EH (cell line): ENCODE measurements at places on chromosomes 2 and 18.

DNA sequence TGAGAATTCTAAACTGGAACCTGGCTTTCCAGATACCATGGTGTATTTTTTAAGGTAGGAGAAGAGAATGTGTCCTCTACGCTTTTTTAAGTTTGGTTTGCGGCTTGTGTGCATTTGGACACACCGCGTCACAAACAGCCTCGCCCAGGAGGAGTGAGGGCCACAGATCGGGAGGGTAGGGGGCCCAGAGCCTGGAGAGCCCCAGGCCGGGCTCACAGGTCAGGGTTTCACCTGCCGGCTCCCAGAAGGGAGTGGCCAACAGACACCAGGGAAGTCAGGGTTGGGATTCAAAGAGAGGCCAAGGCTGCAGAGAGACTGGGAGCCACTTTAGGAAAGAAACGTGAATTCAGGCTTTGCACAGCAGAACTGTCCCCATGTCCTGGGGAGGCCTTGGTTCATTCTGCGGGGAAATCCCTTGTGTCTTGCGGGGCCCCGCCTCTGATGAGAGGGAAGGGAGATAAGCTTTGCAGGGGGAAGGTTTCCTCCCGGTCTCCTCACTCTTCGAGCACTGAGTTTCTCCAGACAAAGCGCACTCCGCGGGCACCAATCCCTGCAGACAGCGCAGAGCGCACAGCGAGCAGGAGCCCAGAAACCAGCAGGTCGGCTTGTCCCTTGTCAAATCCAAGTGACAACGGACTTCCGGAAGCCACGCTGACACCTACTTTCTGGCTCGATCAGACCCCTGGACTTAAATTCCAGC lies 2.0 kb upstream of the TUBB6 start:
- DNase-seq = no peak

GRCh38 chr2:98091738-98092137 lies 4.8 kb downstream of the VWA3B start:
- no peak for DNase-seq

DNA sequence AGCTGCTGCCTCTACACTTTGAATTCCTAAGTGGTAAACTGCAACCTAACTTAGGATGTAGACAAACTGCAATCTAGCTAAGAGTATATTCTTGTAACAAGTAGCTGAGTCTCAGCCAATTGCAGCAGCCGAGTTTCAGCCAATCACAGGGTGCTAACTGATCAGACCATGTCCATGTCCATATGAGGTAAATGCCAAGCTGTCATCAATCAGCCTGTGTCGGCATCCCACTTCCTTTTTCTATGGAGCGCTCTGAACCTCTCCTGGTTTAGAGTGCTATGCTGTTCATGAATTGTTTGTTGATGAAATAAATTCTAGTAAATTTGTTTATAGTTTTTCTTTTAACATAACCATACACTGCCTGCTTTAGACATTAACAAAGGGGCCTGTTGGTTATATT lies 408.8 kb downstream of the NBAS start:
- no peak for DNase-seq

GRCh38 chr2:14638488-14638887 lies 6.0 kb downstream of the LRATD1 start:
- DNase-seq = no peak

DNA sequence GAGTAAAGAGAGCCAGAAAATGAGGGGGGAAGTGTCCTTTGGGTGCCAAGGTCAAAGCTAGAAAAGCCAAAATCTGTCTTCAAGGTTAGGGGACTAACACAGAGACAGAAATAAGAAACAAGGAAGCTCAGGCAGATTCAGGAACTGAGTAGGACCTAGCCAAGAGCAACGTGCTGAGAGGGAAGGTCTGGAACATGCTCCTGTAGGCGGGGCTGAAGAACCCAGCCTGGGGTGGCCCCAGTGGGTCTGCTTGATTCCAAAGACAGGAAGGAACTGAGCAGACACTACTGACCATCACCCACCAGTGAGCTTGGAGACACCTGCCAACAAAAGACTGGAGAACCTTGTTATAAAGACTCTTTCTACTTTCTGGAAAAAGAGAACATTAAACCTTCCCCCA lies 105.1 kb downstream of the SP3 start:
- DNase-seq = no peak

DNA sequence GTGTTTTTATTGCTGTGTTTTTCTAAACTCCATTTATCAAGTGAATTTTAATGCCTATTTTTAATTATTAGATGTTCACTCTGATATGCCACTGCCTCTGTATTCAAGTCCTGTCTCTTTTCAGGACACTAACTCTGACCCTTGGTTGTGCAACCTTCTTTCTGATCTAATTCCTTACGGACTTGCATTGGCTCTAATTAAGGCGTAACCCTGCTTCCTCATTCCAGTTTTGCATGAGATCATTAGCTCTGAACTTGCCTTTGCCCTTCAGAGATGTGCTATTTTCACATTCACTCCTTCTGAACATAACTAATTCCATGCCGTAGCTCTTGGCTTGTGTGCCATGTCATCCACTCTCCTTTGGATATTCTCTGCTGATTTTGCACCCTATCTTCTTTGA lies 162.5 kb upstream of the TMEFF2 start:
- DNase-seq = no peak

DNA sequence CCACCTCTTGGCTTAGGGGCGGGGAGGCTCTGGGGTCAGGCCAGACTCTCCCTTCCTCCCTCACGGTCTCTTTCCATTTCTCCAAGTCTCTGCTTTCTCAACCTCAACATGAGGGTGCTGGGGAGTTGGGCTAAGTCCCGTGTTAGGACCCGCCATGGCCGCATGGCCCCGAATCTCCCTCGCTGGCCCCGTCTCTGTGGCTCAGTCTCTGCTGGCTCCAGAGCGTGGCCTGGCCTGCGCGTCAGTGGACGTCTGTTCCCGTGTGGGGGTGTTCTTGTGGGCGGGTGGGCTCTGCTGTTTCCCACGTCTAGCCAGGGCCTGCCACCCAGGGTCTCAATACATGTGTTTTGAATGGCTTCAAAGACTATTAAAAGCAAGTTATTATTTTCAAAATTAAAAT lies 12.4 kb downstream of the ALLC start:
- no peak for DNase-seq

- peak; percentile 55 for DNase-seq
Measured at GRCh38 chr2:187435756-187436155, 12.3 kb downstream of the CALCRL start.

DNA sequence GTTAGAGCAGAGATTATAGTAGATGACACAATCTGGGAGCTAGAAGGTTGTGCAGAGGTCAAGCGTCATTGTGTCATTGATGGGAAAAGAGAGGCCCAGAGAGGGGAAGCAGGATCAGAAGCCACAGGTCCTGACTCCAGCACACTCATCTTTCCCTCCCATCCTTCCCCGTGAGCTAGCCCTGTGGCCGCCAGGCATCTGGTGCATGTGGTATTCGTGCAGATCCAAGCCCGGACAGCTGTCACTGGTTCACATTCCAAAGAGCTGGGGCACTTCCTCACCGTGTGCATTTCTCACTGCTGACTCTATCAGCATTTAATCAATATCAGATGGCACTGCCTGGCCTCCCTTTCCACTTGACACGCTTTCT lies 94.1 kb upstream of the THOC1 start:
- DNase-seq = peak; percentile 99

DNA sequence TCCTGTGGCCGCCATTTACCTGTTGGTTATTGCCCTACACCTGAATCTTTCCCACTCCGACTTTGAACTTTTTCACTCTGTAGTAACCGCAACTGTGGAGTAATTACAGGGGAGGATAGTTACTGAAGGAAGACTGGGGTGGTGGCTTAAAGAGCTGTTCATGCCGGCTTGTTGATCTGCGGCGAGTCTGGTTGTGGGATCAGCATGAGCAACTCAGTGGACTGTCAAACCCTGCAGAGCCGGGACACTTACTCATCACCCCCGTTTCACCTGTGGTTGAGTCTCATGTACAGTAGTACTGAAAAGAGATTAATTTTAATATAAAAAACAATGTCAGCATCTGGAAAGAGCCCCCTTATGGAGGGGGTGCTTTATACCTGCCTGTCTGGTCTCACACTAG lies 2.1 kb downstream of the ASB1 start:
- DNase-seq = no peak

DNA sequence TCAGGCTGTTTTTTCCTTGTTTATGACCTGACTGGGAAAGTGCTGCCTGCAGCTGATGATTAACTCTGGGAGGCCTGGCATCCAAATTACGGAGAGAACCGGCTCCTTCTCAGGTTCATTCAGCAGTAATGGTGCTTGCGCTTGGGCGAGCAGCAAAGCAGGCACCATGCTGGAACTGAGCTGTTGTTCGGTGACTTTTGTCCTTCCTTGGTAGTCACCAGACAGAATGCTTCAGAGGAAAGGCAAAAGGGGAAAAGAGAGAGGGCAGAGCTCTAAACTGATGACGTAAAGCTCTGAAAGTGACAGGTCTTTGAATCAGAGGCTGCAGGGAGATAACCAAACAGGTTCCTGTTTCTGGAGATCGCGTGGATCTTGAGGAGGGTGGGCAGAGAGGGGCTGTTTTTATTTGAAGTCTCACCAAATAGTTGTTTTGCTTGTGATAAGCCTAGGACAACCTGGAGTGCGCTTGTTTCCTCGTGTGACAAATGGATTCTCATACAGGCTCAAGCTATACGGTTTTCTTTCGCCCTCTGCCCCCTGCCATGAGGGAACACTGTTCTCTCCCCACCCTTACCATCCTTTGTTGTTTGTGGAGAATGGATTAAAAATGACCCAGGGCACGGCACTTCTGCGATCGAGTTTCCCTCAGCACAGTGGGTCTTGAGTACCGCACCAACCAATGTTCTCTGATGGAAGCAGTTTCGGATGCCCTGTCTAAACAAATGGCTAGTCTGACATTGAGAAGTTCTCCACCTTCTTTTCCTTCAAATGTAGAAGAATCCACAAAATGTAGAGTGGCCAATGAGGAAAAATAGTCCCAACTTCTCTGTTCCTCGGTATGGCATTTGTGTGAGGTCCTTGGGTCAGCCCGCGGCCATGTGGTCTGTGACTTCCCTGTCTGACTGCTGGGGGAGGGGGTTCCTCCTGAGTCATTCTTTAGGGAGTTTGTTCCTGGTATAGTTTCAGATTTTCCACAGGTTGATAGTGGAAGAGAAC lies 1.3 kb downstream of the RASGRP3 start:
- no peak for DNase-seq

GRCh38 chr2:157363612-157364101 lies 38.0 kb upstream of the ERMN start:
- DNase-seq = peak; percentile 68

- no peak for DNase-seq
Measured at GRCh38 chr2:155714983-155715382, 617.5 kb downstream of the NR4A2 start.

- peak; percentile 66 for DNase-seq
Measured at GRCh38 chr2:240568678-240569522, 616 bp downstream of the RNPEPL1 start.

- DNase-seq = peak; percentile 39
Measured at GRCh38 chr18:75455249-75456198, 28.0 kb upstream of the SMIM21 start.

DNA sequence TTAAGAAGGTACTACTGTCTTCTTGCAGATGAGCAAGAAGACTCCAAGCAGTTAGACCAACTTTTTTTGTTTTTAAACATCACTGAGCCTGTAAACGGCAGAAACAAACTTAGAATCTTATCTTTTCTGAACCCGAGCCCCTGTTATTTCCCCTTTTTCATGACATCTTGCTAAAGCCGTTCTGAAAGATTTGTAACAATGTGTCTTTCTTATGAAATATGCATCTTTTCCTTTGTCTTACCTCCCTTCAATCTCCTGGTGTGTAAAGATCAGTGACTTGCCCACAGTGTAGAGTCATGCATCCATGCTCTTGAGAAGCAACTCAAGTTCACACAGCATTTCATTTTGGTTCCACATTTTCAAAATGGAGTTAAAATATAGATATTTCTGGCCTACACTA lies 288.8 kb upstream of the CELF4 start:
- DNase-seq = no peak

- DNase-seq = no peak
Measured at GRCh38 chr2:15619510-15619909, 27.8 kb downstream of the DDX1 start.

- peak; percentile 95 for DNase-seq
Measured at GRCh38 chr2:152573168-152573567, 144.1 kb downstream of the PRPF40A start.

DNA sequence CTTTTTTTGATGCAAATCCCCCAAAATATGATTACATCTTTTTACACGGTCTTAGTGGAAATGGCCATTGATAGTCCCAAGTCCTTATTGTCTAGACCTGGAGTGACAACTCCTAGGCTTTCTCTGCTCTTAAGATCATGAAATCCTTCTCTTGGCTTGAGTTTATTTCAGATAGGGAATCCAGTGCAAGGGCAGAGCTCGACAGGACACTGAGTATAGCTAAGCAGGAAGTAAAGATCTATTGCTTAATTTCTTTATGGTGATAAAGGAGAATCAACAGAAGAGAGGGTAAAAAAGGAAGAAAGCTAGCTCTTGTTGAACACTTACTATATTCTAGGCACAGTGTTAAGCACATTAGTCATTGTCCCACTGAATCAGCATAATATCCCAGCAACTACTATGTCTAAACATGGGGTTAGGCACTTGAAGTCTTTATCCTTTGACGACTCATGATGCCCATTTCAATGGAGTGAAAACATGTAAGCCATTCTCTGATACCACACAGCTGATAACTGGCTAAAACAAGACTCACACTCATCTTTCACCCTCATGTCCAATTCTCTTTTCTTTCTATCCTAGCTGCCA lies 74.1 kb upstream of the LRATD1 start:
- DNase-seq = no peak

- DNase-seq = no peak
Measured at GRCh38 chr2:178331474-178332432, 119.2 kb downstream of the PRKRA start.

- DNase-seq = no peak
Measured at GRCh38 chr2:202817771-202818170, 53.8 kb downstream of the ICA1L start.

DNA sequence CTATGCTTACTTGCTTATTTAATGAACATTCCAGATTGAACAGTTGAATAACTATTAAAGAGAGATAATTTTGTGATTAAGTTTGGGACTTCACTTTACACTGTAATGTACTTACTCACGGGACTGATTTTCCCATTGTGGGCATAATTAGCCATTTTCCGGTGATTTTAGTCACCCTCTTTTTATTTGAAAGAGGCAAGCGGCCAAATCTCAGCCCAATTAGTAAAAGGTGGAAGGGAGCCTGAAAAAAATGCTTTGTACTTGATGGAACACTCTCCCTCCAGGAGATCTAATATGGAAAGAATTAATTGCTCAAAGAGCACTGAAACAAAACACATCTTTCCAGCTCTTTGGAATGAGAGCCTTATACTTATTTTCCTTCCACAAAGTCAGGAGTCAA lies 50.2 kb downstream of the CALCRL start:
- DNase-seq = no peak

DNA sequence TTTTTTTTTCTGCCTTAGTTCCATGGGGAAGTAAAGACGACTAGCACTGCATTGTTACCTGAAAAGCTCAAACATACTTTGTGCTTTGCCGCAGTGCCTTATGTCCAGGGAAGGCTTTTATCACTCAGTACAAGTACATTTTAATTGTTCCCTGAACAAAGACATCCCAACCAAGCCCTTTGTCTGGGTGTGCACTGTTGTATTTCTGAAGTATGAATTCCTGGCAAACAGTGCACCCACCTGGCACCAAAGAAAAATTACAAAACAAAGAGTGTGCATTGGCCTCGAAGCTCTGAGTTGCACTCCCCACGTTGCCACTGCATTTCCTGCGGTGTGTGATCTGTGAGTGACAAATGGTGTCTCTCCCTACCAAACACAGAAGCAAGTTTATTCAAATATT lies 858.5 kb upstream of the PIK3C3 start:
- DNase-seq = peak; percentile 49

GRCh38 chr2:200050921-200051610 lies 95.7 kb downstream of the MAIP1 start:
- DNase-seq = no peak

- DNase-seq = no peak
Measured at GRCh38 chr2:230152334-230152733, 67.5 kb downstream of the SP110 start.

- DNase-seq = no peak
Measured at GRCh38 chr2:85414761-85415553, 3.6 kb upstream of the SH2D6 start.
